H1 (cell line): ENCODE measurements at places on chromosomes 3 and 15. TPM values are rescaled to one million over a fixed set of nuclear protein-coding genes. Genes with fewer than 3 reads are reported as not detected.
A peak's percentile ranks its signal among the peaks of the same experiment; 100 is the strongest.

PCNP gene
- total RNA-seq, result 188 and 192 TPM in 2 replicates

C3orf85 gene
- total RNA-seq, result not detected in 2 replicates

CCDC191 gene
- 0.65 and 1.3 TPM in 2 replicates for total RNA-seq

GLDN gene
- total RNA-seq, result 0.44 and 0.50 TPM in 2 replicates

RAB27A gene
- total RNA-seq, result 6.5 and 7.5 TPM in 2 replicates

GNAT1 gene
- not detected in 2 replicates for total RNA-seq

KIF7 gene
- 14.0 TPM in 2 replicates for total RNA-seq

REC114 gene
- not detected in 2 replicates for total RNA-seq

RARB gene
- total RNA-seq, result 0.22 and 0.44 TPM in 2 replicates

DNA sequence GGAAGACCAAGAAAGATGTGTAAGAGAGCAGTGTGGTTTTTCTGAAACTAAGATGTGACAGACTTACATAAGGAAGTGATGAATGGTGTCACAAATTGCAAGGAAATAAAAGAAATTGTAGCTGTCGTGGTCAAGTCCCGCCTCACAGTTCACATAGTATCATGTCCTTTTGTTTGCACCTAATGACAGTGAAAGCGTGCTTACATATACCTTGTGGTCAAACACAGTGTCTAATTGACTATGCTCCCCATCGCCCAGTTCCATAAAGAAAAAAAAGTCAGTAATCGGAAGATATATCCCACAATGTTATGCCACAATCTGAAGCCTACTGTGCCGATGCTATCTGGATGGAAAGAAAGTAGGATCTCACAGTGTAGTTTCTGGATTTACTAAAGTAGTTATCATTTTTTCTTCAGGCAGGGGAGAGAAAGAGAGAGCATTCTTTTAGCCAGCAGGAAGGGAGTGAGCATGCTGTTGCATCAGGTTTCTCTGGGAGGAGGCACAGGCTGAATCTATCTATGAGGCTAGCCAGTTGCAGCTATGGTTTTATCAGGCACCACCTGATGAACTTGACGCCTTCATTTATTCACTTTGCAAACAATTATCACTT lies 9.8 kb upstream of the PLSCR1 start:
- no peak for DNase-seq

DNA sequence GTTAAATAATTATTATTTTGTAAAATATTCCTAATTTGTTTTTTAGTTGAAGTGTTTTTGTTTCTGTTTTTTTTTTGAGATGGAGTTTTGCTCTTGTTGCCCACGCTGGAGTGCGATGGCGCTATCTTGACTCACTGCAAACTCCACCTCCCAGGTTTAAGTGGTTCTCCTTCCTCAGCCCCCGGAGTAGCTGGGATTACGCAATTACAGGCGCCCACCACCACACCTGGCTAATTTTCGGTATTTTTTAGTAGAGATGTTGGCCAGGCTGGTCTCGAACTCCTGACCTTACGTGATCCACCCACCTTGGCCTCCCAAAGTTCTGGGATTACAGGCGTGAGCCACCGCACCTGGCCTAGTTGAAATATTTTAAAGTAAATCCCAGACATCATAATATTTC lies 48.7 kb upstream of the GATM start:
- no peak for DNase-seq

- DNase-seq, result peak; percentile 29
Measured at GRCh38 chr15:71788646-71789579, 21.4 kb upstream of the NR2E3 start.

GRCh38 chr3:115218859-115219258 lies 71.8 kb upstream of the ZBTB20 start:
- no peak for DNase-seq

DNA sequence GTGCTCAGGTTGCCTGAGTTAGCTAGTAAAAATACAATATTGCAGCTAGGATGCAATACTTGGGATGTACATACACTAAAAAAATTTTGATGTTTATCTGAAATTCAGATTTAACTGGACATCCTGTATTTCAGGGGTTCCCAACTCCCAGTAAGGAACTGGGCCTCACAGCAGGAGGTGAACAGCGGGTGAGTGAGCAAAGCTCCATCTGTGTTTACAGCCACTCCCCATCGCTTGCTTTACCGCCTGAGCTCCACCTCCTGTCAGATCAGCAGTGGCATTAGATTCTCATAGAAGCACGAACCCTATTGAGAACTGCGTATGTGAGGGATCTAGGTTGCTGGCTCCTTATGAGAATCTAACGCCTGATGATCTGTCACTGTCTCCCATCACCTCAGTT lies 285.1 kb upstream of the PROK2 start:
- no peak for DNase-seq

DNA sequence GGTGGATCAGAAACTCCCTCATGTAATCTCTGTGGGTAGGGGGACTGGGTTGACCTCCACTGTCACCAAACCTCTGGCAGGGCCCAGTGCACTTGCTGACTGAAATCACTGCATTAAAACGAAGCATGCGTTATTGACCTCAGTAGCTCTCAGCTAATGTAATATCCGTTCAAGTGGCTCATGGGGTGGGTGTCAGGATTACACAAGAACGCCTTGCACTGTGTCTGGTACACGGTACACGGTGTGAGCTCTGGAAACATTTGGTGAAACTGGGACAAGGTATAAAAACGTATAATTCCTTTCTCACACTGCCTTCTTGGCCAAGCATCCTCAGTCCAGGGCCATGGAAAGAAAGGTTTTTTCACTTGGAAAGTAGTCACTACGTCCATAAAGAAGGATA lies 11.9 kb downstream of the LRTM1 start:
- no peak for DNase-seq

- DNase-seq, result no peak
Measured at GRCh38 chr3:9780458-9780812, 10.7 kb upstream of the CAMK1 start.

DNA sequence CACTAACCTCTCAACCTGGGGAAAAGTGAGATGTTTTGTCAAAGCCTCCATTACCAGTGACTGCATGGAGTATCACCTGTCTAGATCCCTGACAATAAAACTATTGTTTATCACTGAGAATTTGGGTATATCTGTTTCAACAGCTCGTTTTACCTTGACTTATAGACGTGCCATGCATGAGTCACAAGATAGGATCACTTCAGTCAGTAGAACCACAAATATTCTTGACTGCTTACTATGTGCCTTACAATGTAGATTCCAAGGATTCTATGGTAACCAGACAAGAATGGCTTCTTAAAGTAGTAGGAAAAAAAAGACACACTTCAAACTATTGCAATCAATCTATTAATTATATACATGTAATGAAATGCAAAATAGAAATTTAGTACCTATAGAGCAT lies 55.7 kb upstream of the GRM7 start:
- no peak for DNase-seq

DNA sequence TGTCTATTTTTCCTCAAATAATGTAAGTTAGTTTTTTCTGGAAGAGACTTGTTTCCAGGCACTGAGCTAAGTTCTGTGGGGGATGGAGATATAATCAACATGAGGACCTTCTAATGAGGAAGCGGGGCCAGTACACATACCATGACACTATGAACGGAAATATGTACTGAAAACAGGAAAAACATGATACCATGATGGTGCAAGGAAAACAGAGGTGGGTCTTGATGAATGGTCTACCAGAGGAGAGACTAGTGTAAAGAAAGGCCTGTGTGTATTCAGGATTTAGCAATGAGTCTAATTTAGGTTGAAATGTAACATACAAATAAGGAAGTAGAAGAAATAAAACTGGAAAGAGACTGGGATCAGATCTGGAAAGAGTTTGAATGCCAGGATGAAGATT lies 38.9 kb upstream of the TPRG1 start:
- DNase-seq, result no peak

- DNase-seq, result no peak
Measured at GRCh38 chr15:93340406-93340805, 251.4 kb upstream of the RGMA start.

- no peak for DNase-seq
Measured at GRCh38 chr15:30650012-30650929, 24.3 kb downstream of the ARHGAP11B start.

DNA sequence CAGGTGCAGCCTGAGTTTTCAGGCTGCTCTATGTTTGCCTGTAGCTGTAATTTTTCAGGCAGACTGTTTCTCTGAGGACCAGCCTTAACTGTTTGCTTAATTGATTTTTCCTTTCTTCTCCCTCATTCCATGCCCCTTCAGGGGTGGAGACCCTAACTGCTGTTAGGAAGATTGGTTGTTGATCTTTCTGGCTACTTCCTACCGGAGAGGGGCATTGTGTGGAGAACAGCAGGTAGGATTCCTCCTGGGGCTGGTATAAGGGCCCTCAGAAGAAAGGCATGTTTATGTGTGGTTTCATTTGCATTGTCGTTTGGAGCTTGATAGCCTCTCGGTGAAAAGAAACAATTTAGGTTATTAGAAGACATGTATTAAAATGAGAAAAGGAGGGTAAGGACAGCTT lies 56.9 kb upstream of the GOLGA6L2 start:
- no peak for DNase-seq
